Right ventricle myocardium superior (tissue), 1 donor: ENCODE measurements at places on chromosomes 1 and 21.

- peak; percentile 51 for DNase-seq
Observed at GRCh38 chr21:34201001-34201400, 127.6 kb downstream of the MRPS6 start.

DNA sequence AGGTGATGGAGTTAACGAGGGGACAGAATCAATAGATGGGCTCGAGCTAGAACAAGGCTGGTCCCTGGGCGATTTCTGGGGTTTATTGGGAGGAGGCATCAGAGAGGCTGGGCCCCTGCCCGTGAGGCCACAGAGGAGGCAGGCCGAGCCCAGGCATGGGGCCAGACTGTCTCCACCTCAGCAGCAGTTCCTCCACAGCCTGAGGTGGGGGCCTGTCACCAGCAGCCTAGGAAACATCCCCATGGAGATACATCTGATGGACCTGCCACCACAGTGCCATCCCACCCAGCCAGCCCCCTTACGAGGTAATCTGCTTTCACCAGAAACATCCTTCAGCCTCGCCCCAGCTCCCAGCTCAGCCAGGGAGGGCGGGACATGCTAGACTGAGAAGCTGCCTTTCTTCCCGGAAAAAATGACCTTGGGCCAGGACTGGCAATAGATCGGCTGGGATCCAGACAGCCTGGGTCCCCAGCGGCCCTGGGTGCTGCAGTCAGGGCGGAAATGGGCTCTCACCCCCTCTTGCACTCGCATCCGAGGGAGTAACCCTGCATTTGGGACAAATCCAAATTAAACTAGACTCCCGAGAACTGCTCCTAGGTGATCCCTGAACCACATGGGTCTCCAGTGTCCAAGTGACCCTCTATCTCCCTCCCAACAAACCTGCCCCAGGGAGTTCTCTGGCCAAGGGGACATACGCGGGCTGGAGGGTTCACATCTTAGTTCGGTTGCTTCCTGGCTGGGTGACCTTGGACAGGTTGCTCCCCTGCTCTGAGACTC lies 10.0 kb upstream of the EPHA8 start:
- DNase-seq: no peak

DNA sequence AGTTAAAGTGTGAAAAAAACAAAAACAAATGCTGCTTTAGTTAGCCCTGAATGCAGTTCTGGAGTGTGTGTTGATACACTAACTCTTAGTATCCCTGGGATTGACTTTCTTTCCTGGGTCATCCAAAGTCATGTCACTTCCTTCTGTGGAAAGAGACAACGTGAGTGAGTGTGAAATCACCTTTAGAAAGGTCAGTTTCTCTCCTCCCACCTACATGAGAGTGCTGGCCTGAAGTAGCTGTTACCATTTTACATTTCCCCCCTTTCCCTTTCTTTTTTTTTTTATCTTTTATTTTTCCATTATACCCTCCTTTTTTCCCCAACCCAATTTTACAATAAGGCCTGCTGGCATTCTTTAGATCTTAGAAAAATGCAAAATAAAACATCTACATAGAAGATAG lies 55.2 kb downstream of the CENPF start:
- no peak for DNase-seq

- no peak for DNase-seq
Observed at GRCh38 chr1:242787968-242788367, 263.5 kb upstream of the PLD5 start.

- DNase-seq: peak; percentile 79
Observed at GRCh38 chr1:228902781-228903433, 167.6 kb downstream of the RHOU start.

- no peak for DNase-seq
Observed at GRCh38 chr1:6770751-6771440, 14.4 kb upstream of the CAMTA1 start.

GRCh38 chr1:7931446-7931812 lies 9.2 kb downstream of the TNFRSF9 start:
- no peak for DNase-seq

DNA sequence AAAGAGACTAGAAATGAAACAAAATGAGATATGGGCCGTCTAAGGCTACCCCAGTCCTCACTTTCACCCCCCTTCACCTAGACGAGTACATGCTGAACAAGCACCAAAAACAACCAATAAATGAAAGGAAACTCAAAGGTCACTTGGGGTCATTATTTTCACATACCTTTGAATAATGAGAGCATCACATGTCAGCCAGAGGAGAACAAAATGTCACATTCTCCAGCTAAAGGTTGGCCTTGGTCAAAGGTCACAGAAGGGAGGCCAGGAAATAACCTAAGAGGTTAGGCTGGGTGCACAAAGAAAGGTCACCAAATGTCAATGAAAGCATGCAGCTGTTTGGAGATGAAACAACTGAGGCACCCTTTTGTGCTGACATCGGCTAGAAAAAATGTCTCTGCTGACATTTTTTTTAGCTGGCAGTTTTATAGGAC lies 288.7 kb upstream of the USP25 start:
- no peak for DNase-seq

- no peak for DNase-seq
Observed at GRCh38 chr1:23720256-23720995, 22.8 kb upstream of the ELOA start.

DNA sequence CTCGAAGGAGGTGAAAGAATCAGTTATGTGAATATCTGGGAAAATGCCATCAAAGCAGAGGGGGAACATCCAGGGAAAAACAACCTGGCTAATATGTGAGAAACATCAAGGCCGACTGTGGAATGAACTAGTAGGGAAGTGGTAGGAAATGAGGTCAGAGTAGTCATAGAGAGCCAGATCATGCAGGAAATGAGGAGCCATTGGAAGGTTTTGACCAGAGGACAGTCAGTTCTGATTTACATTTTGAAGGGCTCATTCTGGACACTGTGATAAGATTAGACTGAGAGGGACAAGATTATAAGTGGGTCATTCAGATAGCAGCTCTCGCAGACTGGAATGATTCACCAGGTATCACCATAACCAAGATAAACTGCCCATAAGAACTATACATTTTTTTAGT lies 63.7 kb downstream of the SYT14 start:
- no peak for DNase-seq

DNA sequence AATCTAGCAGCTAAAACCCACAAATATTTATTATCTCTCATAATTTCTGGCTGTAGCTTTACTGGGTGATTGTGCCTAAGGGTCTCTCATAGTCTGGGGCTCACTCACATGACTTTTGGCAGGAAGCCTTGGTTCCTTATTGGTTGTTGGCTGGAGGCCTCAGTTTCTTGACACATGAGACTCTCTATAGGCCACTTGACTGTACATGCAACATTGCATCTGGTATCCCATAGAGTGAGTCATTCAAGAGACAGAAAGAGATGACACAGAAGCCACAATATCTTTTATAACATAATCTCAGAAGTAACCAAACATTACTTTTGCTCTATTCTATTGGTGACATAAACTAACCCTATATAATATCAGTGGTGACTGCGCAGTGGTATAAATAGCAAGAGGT lies 128.5 kb upstream of the HNRNPU start:
- DNase-seq: no peak

DNA sequence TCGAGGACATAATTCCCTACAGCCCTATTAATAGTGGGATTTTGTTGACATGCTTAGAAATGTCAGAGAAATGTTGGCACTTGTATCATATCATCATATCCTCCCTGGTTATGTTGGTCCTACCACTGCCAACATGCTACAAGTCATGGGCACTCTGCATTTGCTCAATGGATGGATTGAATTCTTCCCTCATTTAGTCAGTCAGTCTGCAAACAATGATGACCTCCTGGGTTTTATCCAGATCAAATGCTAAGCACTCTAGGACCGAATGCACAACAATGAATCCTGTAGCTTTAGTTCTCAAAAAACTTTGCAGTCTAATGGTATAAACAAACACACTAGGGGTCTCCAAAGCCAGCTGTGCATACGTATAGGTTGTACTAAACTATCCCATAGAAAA lies 357.2 kb upstream of the DPYD start:
- DNase-seq: no peak

DNA sequence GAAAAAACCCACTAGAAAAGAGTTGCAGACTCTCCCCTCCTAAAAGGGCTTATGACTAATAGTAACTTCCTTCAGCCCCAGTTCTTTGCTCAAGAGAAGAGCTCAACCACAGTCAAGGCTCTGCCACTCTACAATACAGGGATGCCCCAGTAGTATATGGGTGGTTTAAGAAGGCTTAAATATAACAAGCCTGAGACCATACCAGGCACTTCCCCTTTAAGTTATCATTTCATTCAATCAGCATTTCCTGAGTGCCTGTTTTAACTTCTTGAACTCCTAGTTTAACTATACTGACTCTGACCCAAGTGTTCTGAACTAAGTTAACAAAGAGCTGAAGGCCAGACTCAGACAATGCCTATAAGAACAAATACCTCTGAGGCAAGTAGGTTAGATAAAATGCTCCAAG lies 19.8 kb downstream of the PRPF38A start:
- no peak for DNase-seq

DNA sequence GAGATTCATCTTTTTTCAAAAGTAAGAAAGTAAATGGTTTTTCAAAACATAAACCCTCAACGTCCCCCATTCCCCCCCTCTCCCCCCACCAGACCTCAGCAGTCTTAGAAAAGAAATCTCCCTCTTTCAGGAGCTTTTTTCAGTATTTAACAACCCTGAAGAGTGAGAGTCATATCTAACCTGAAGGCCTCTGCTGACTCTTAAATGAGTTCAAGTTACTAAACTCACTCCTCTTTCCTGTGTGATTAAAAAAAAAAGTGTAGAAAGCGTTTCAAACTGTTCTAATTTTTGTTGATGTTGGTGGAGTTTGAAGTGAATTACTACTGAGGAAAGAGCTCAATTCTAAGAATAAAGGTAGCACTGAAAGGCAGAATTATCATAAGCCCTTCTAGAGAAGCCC lies 93.7 kb downstream of the VAV3 start:
- no peak for DNase-seq

DNA sequence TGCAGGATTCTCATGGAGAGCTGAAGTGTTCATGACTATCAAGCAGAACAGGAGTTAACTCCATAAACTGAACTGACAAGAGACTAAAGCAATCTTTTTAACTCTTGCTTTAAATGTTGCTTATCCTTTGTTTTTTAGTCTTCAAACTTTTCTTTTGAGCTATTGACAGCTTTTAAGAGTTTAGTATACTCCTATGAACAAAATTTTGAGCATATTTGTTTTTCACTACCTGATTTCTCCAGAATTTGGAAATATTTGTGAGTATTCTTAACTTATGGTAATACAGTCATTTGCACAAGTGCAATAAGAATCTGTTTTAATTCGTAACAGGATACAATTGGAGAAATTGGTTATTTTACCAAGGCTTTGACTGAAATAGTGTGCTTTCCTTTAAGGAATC lies 7.2 kb downstream of the DNAI4 start:
- no peak for DNase-seq

DNA sequence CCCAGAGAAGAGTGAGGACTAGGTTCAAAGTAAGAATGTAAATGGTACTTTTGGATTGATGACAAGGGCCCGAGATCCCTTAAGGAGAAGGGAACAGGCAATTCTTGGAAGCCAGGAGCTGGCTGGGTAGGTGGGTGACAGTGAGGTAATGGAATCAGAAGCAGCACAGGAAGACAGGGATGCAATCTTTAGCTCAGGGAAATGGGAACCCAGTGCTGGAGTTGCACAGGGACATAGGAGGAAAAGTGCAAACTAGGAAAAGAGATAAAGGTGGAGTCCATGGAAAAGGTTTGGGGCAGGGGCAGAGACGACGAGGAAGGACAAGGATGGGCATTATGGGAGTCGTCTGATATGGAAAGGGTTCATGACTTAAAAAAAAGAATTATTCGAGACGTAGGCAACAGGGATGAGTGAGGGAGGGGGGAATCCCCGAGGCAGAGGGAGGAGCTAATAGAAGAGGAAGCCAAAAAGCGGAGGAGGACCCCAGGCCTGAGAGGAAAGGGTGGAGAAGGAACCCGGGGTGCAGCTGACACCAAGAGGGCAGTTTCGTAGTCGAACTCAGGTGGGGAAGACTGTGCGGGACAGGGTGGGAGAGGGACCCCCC lies 495 bp downstream of the PI4KB start:
- DNase-seq: peak; percentile 59

- DNase-seq: no peak
Observed at GRCh38 chr1:18711536-18712251, 81.0 kb downstream of the PAX7 start.
